ENCODE measurements at places on chromosomes 7 and 10.
A peak's percentile ranks its signal among the peaks of the same experiment; 100 is the strongest.

DNA sequence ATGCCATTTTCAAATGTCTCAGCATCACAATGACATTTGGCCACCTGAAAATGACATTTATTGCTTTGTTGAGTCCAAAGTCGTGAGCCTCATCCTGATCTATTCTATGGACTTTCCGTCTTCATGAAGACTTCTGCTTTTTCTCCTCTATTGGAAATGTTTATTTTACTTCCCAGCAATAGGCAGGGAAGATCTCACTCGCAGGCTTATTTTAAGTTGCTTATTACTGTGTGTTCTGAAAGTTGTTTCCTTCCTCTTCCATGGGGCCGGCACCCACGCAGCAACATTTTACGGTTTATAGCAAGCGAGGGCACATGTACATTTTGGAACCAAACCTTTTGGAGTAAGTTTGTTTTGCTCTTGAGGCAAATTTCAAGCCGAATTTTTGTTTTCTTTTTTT lies 221.0 kb upstream of the KLF6 start:
- H3K4me3 ChIP-seq, result no peak overlapping the region
- no peaks in the 10 kb centered on the region for H3K36me3 ChIP-seq
- no peak overlapping the region for H3K27ac ChIP-seq
- H3K27me3 ChIP-seq, result peaks cover 2% of the 10 kb centered on the region
- peaks cover 8% of the 10 kb centered on the region for H3K4me1 ChIP-seq

DNA sequence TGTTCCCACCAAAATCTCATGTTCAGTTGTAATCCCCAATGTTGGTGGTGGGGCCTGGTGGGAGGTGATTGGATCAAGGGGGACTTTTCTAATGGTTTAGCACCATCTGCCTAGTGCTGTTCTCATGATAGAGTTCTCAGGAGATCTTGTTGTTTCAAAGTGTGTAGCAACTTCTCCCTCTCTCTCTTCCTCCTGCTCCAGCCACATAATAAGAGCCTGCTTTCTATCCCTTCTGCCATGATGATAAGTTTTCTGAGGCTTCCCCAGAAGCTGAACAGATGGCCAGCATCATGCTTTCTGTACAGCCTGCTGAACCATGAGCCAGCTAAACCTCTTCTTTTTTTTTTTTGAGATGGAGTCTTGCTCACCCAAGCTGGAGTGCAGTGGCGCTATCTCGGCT lies 910.6 kb downstream of the KCNMA1 start:
- no peaks in the 10 kb centered on the region for H3K27me3 ChIP-seq
- no peaks in the 10 kb centered on the region for H3K36me3 ChIP-seq
- no peak for DNase-seq
- no peak overlapping the region for H3K4me3 ChIP-seq
- H3K4me1 ChIP-seq, result no peaks in the 10 kb centered on the region

DNA sequence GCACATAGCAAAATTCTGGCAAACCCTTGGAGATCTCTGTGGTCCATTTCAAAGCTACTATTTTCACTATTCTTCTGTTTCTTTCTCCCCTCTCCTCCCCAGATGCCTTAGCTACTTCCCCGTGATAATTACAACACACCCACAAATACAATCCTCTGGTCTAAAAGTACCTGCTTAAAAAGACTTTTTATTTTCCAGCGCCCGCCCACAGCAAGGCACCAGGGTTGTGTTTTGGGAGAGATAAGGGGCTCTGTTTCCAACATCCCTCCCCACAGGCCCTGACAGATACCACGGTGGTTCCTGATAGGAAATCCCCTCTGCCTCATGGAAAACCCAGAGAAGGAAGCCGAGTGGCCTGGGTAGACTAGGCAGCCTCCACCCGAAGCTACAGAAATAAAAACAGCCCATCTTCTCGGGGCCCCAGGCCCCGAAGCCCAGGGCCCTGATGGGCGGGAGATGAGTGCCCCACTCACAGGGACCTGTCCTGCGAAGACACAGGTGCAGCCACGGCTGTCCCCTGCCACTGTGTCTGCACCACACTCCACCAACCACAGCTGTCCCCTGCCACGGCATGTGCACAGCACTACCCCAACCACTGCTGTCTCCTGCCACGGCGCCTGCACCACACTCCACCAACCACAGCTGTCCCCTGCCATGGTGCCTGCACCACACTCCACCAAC lies 19.7 kb downstream of the CALML5 start:
- no peak for DNase-seq
- no peak overlapping the region for H3K4me3 ChIP-seq
- H3K27me3 ChIP-seq, result peaks cover 2% of the 10 kb centered on the region

DNA sequence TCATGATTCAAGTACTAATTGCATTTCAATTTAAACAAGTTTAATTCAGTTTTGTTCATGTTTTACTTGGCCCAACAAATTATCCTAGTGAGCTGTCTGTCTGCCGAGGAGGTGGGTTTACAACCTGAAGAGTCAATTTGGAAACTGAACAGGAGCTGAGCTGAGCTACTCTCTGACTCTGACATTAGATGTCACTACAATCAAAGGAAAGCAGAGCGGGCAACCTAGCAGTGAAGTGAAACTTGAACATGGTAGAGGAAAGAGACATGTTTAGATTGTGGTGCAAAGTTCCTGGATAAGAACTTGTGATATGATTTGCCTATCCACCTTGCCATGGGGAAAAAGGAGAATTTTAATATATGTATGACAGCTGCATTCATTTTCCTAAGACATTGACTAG lies 9.6 kb upstream of the AGR3 start:
- no peak overlapping the region for H3K27ac ChIP-seq
- no peaks in the 10 kb centered on the region for H3K36me3 ChIP-seq
- H3K4me3 ChIP-seq, result no peak overlapping the region

DNA sequence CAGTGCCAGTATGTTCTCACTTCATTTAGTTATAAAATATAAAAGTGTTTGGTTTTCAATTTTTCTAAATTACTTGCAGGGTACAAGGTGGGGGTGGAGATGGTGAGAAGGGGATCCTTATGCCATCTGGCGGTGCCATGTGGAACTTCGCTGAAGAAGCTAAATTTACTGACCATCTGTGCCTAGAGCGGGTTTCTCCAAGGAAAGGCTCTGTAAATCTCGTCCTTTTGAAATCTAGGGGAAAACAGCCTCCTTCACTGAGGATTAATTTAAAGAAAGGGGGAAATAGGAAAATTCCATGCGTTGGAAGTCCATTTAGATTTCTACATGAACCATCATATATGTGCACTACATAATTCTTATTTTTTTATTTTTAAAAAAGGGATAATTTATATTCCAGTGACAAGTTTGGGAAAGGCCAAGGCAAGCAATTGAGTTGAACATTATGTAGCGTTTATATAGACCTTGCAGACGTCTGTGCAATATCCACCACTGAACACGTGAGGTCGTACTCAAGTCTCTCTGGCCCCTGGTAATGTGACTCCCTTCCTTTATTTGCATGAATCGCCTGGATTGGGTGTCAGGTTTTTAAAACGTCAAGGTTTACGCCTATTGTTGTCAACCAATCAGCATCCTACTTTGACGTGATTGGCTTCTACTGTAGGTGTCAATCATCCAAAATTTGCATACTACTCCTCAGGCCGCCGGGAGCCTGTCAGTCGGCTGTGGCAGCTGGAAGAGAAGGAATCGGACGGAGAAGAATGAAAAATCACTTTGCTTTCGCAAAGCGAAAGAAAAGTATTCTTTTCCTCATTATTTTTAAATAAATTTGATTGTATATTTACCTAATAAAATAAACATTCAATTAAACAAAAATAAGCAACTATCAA lies 297.1 kb upstream of the NFE2L3 start:
- H3K36me3 ChIP-seq, result no peaks in the 10 kb centered on the region
- H3K27ac ChIP-seq, result peak overlapping the region; percentile 3
- DNase-seq, result peak; percentile 69
- H3K4me1 ChIP-seq, result peaks cover 34% of the 10 kb centered on the region
- H3K4me3 ChIP-seq, result no peak overlapping the region

- no peaks in the 10 kb centered on the region for H3K27me3 ChIP-seq
- DNase-seq, result no peak
- no peak overlapping the region for H3K27ac ChIP-seq
- H3K4me3 ChIP-seq, result no peak overlapping the region
Observed at GRCh38 chr10:83489161-83489560, 650.1 kb upstream of the GHITM start.
